Stimulated activated CD4-positive, alpha-beta T cell treated with anti-CD3 and anti-CD28 coated beads, Interleukin-15, amount 100 ng/mL, for 24 hours (primary cell): ENCODE measurements at places on chromosomes 13 and 19.

- DNase-seq: no peak
Observed at GRCh38 chr19:49423985-49424303, 703 bp upstream of the PTH2 start.

GRCh38 chr19:38665950-38666662 is 18.7 kb downstream of the ACTN4 start:
- no peak for DNase-seq

GRCh38 chr19:55071129-55071502 is 4.6 kb upstream of the EPS8L1 start:
- no peak for DNase-seq

- DNase-seq: no peak
Observed at GRCh38 chr13:39895254-39895653, 239.8 kb downstream of the COG6 start.

- no peak for DNase-seq
Observed at GRCh38 chr13:58048670-58049069, 417.1 kb downstream of the PCDH17 start.

DNA sequence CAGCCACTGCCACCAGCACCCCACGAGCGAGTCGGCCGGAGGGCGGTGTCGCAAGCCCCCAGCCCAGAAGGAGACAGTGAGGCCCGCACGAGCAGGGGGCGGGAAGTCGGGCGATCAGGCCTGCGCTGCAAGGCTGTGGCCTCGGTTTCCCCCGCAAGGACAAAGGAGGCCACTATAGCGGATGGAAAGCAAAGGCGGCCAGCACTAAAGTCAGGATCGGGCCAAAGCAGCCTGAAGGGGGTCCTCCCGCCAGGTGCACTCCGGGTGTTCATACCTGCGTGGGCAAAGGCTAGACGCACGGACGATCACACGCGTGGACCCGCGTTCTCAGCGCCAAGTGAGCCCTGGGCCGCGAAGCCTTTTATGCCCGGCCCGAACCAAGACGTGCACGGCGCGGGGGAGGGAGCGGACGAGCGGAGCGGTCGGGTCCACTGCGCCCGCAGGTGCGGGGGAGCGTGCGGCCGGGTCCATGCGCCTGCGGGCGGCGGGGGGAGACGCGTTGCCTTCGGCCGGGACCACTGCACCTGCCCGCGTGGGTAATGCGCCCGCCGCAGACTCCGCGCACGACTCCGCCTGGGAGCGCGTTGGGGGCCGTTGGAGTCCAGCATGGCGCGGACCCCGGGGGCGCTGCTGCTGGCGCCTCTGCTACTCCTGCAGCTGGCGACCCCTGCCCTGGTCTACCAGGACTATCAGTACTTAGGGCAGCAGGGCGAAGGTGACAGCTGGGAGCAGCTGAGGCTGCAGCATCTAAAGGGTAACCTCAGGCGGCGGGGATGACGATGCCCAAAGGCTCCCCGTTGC is at the start of the genes PRDX2 and THSD8:
TSS of gene PRDX2 (minus strand) at position 335 of the 801 bp plus-strand sequence. CDS start 539 bp downstream, outside the sequence.
TSS of gene THSD8 (plus strand) at position 604 of the 801 bp plus-strand sequence. CDS start at position 607, 3 bp downstream.
- DNase-seq: peak; percentile 90

GRCh38 chr13:114162533-114162922 is 16.5 kb upstream of the CFAP97D2 start:
- no peak for DNase-seq

GRCh38 chr13:30720172-30720869 is 15.0 kb upstream of the ALOX5AP start:
- DNase-seq: no peak

DNA sequence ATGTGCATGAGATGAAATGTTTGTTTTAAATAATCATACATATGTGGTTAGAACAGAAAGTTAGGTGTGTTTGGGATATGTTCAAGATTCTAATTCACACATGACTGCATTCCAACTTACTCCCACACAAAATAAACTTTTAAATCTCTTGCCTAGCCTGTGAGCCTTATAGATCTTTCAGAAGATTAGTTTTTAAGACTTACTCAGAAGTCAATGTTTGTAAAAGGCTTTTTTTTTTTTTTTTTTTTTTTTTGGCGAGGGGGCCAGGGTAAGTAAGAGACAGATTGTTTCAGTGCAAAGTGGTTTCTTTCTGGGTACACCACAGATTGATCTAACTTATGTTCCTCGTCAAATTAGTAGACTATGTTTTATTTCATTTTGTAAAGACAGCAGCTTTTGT is 39.1 kb downstream of the GPR180 start:
- DNase-seq: no peak

DNA sequence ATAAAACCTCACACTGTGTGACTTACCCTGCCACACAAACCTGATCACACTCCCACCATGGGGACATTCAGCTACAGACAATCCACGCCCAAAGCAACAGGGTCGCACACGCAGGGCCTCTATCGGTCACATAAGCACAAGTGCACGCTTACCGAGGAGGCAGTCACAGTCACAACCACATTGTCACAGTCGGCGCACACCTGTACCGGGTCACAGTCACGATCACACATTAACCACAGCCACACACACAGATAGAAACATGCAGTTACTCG is 579 bp downstream of the ZNF566 start:
- peak; percentile 57 for DNase-seq

- DNase-seq: no peak
Observed at GRCh38 chr13:64061649-64062048, 2646.0 kb upstream of the PCDH20 start.

GRCh38 chr13:44093607-44094564 is 214.2 kb downstream of the LACC1 start:
- no peak for DNase-seq

GRCh38 chr19:7000816-7001215 is 20.4 kb downstream of the MBD3L2B start:
- no peak for DNase-seq

GRCh38 chr19:6825076-6825774 is 52.7 kb downstream of the VAV1 start:
- no peak for DNase-seq

GRCh38 chr13:92963029-92963428 is 263.6 kb upstream of the GPC6 start:
- DNase-seq: no peak

- DNase-seq: no peak
Observed at GRCh38 chr19:15280915-15281683, 48.9 kb upstream of the EPHX3 start.

DNA sequence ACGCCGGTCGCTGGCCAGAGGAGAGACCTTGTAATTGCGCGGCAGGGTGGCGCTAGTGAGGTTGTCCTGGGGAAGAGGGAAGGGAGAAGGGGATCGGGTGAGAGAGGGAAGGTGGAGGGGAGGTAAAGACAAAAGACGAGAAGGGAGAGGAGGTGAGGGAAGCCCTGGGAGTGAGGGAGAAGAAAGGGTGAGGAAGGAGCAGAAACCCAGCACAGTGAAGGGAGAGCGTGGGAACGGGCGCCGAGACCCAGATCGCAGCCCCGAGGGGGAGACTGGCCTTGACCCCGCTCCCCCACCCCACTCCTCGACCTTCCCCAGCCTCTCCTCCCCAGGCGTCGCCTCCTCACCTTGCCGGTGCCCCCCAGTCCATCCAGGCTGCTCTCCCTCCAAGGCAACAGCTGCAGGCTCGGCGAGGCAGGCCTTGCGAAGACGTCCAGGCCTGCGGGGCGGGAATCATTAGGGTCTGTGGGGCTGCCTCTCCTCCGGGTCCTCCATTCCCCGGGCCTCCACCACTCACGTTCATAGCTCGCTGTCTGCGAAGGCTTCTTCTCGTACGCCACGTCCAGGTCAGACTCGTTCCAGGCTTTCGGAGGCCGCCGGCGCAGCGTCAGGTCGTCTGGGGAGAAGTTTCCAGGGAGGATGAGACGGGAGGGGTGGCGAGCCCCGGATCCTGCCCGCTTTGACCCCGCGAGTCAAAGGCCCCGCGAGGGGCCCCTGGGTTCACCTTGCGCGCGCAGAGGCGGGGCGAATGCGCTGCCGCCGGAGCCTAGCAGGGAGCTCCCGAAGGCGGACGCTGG is 8.8 kb downstream of the PPP1R13L start:
- DNase-seq: no peak

GRCh38 chr13:27770809-27771208 is 21.5 kb upstream of the GSX1 start:
- peak; percentile 32 for DNase-seq

DNA sequence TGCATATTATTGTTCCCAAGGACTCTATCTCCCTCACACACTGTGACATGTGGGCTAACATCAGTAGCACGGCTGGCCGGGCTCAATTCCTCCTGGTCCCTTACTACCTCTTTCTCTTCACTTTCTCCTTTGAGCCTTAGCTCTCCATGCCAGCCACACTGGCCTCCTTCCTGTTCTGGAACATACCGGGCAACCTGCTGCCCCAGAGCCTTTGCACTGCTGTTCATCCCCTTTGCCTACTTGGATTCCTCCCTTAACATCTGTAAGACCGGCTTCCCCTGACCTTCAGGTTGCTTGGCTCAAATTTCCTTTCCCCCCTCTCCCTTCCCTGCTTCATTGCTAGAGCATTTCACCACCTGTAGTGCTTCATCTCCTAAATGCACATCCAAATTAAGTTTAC is 17.1 kb downstream of the IRS2 start:
- DNase-seq: no peak

GRCh38 chr13:51794964-51795363 is 9.0 kb downstream of the DHRS12 start:
- no peak for DNase-seq

DNA sequence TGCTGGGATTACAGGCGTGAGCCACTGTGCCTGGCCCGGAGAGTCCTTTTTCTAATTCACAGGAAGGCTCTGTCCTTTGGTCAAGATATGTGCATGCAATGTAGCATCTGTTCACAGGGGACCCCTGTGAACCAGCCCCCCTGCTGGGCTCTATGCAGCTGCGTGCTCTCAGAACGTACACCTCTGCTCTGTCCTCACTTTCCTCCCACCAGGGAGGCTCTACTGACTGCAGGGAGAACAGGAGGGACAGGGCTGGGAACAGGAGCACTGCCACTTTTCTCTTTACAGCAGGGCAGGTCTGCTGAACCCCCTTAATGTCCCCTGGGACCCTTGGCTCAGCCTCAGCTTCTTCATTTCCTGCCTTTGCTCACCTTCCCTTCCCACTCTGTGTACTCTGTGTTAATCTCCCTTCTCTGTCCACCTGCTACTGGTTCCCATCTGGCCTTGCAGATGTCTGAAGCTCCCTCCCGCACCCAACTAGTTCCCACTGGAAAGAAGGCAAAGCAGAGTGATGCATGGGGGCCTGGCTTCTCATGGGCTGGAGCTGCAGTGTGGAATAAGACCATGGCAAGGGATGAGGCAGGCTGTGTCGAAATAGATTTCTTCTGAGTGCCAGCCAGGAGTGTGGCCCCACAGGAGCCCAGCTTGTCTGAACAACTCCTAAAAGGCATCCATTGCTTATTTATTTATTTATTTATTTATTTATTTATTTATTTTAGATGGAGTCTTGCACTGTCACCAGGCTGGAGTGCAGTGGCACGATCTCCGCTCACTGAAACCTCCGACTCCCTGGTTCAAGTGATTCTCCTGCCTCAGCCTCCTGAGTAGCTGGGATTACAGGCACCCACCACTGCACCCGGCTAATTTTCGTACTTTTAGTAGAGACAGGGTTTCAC is 7.2 kb downstream of the ADGRE2 start:
- DNase-seq: no peak

- DNase-seq: peak; percentile 71
Observed at GRCh38 chr19:48480558-48481500, 11.7 kb downstream of the CYTH2 start.

- no peak for DNase-seq
Observed at GRCh38 chr13:99003851-99004471, 26.1 kb upstream of the DOCK9 start.

DNA sequence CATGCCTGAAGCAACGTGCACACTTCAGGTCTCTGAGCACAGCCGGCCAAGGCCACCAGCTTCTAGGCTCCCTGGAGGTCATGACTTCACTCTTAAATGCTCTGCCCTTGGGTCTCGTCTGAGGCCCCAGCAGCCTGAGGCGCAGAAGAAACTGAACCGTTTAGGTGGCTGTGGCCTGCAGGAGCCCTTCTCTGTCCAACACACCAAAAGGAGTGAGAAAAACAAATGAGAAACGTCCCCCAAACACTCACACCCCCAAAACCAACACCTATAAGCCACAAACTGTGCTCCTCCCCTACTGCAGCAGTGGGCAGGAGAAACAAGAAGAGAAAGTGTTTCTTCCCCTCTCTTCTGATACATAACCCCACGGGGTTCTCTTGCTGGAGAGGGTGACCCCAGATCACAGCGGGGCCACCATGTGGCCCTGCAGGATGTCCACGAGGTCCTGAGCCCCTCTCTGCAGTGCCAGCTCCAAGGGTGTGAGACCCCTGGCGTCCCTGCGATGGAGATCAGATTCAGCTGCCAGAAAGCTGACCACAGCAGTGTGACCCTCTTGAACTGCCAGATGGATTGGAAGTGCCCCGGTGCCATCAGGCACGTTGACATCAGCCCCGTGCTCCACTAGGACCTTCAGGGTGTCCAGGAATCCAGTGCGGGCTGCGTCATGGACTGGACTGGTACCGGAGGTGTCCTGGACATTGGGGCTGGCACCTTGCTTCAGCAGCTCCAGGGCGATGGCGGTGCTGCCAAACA is 1.0 kb upstream of the KRI1 start:
- peak; percentile 66 for DNase-seq

GRCh38 chr19:35457173-35457572 is 9.1 kb downstream of the FFAR2 start:
- no peak for DNase-seq

GRCh38 chr13:70747262-70747661 is 639.0 kb upstream of the KLHL1 start:
- DNase-seq: no peak

GRCh38 chr19:38686530-38686888 is 39.1 kb downstream of the ACTN4 start:
- peak; percentile 45 for DNase-seq

- no peak for DNase-seq
Observed at GRCh38 chr13:112756967-112757758, 67.3 kb downstream of the ATP11A start.

DNA sequence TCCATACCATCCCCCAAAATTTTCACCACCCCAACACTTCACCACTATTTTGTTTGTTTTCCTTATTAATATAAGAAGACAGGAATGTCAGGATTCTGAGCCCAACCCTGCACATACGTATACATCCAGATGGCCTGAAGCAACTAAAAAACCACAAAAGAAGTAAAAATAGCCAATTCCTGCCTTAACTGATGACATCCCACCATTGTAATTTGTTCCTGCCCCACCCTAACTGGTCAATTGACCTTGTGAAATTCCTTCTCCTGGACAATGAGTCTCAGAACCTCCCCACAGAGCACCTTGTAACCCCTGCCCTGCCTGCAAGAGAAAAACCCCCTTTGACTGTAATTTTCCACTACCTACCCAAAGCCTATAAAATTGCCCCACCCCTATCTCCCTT is 132.5 kb downstream of the ZNF675 start:
- DNase-seq: no peak

GRCh38 chr19:1259876-1260748 is 9.0 kb upstream of the CIRBP start:
- peak; percentile 66 for DNase-seq

DNA sequence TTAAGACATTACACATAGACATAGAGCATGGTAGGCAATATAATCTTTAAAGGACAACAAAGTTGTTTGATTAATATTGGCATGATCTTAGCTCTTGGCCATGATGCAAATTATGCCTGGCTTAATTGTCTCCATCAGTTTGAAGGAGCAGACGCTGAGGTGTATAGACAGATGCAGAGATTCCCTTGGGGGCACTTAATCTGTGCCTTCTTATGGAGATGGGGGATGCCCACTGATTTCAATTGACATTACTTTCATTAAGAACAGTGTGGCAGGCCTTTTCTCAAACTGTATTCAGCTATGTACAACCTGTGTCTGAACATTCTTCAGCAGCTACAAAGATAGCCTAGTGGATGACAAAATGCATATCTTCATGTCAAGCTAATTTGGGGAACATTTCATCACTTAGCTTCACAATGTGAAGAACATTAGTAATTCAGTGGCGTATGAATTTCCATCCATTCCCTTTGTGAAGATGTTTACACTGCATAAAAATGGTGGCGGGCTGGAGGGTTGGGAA is 85.3 kb upstream of the MYCBP2 start:
- DNase-seq: no peak
